ENCODE measurements at places on chromosomes 5 and 9. TPM values are rescaled to one million over a fixed set of nuclear protein-coding genes. Genes with fewer than 3 reads are reported as not detected.
A peak's percentile ranks its signal among the peaks of the same experiment; 100 is the strongest.

ZNF169 gene
- 2.2 TPM for total RNA-seq

NUTM2F gene
- total RNA-seq: not detected

MGAT1 gene
- total RNA-seq: 65.8 TPM

HRCT1 gene
- 1.8 TPM for total RNA-seq

MYOZ3 gene
- 0.22 TPM for total RNA-seq

IL3 gene
- not detected for total RNA-seq

SLC6A3 gene
- not detected for total RNA-seq

SLC23A1 gene
- total RNA-seq: not detected

SLC12A7 gene
- 32.5 TPM for total RNA-seq

GRCh38 chr5:87526131-87526530 lies 113.4 kb upstream of the CCNH start:
- no peak for DNase-seq

GRCh38 chr9:97064176-97064575 lies 25.2 kb upstream of the CTSV start:
- no peak for DNase-seq

GRCh38 chr9:88006511-88007290 lies 32.4 kb upstream of the CDK20 start:
- DNase-seq: no peak

DNA sequence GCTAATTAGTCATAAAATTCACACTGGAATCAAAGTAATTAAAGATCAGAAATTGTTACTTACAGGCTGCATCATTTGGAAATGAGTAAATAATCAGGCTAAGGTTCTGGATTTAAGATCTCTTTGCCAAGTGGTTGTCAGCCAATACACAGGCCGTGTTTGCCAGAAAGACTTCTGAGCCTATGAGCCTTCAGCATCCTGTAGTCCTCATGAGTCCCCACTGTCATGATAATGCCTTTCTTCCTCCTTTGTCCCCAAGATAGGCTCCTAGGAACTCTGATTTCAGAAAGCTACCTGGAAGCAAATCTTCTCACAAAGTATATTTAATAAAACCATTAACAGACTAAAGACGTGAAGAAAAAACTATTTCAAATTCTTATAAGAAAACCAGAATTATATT lies 810.5 kb downstream of the DNAH5 start:
- no peak for DNase-seq

- DNase-seq: no peak
Measured at GRCh38 chr9:136247947-136248637, 2.5 kb upstream of the QSOX2 start.

DNA sequence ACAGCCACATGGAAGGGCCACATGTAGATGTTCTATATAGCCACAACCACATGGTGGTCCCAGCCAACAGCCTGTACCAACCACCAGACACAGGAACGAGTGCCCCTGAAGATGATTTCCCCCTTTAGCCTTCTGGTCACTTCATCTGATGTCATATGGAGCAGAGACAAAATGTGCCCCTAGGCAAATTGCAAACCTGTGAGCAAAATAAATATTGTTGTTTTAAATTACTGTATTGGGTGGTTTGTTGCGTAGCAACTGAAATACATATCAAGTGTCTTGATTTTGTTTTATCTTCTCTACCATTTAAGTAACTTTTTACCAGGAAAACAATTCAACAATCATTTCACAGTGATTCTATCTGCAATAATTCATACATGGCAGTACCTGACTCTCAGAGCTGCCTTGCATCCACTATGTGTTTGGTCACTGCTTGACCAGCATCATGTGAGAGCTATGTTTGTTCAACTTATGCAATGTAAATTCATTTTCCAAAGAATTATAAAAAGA lies 142.5 kb upstream of the VLDLR start:
- no peak for DNase-seq

DNA sequence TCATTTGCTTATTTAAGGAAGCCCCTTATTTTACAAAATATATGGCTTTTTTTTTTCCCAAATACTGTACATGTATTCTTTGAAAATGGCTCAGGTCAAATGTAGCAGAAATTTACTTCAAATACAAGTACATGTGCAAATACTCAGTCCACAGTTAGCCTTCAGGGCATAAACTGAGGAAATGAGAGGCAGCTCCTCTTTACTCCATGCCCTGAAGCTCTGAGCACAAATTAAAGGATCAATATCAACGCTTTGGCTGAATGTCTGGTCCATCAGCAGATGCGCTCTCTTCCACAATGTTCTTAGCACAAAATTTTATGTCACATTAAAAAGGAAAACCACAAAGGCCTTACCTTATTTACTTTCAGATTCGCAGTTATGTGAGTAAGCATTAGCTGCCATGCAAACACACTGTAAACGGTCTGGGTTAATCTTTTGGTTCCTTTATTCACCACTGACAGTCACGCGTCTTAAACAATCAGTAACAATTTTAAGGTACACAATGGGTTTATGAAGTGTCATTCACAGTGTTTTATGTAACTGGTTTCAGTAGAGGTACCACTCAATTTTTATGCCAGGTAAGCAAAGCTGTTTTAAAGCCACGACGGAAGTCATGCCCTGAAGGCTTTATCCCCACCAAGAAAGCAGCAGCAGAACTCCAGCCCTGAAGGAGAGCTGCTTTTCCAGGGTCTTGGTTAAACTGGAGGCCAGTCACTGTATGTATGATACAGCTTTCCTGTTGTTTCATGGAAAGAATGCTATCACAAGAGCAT lies 103.4 kb downstream of the OTULIN start:
- DNase-seq: no peak

DNA sequence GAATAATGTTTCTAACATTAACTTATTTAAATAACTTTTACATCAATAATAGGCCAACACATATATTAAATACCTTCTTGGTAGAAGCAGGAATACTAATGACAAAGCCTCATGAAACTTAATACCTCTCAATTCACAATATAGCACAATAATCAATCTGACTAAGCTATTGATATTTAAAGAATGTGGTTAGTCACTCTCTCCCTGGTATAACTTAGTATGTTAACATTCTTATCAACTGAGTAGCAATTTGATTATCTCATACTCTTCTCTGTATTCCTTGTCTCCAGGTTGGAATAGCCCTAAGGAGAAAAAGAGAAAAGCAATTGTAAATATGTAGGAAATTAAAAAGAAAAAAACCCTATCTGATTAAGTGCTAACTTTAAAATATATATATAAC lies 4.9 kb upstream of the PGGT1B start:
- DNase-seq: no peak

DNA sequence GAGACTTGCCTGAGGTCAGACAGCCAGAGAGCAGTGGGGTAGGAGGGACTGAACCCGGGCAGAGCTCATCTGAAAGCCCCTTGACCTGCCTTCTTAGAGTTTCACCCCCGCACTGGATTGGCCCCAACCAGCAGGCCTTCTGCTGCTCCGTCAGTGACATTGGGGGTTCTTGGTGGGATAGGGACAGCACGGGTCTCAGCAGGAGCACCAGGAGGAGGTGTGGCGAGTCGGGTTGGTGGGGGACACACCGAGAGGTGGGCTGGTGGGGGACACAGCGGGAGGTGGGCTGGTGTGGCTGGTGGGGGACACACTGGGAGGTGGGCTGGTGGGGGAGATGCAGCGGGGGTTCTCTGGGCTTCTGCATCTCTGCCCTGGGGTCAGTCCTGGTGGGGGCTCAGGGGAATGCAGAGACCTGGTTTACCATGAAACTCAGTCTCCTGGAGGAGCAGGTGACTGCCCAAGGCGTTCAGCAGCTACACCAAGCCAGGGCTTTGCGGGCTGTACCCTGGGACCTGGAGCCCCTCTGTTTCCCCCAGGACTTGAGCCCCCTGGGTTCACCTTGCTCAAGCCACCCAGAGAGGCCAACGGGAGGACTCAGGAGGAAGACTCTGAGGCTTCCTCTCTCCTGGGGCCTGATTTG lies 28.1 kb upstream of the RNU6ATAC start:
- no peak for DNase-seq

DNA sequence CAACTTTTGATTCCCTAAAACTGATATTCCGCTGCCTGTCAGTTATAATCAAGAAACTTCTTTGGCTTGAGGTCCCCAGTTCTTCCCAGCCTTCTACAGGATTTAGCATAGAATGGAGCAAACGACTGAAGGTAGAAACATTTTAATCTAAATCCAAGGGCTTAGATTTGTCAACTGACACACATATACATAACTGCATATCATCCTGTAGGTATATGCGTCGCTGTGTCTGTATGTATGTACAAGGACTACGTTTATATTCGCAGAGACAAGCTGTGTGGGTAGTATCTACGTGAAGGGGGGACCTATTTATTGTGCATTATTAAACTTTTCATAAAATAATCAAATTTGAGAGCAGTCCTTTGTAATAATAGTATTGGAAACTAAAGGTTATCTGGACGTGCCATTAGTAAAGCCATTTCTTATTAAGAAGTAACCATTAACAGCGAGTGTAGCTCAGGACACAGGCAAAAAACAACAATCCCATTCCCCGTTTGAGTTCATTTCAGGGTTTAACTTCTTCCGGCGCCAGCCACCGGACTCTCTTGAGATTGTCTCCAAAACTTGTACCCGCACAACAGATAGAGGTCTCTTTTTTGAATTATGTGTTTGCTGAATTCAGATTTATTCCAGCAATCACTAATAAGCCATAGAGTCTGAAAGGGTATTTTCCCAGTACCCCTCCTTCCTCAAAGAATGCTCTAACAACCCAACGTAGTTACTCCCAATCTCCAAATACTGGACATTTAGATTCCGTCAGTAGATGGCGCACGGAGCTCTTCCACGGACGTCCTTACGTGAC lies 2.1 kb upstream of the MLLT3 start:
- DNase-seq: peak; percentile 86

DNA sequence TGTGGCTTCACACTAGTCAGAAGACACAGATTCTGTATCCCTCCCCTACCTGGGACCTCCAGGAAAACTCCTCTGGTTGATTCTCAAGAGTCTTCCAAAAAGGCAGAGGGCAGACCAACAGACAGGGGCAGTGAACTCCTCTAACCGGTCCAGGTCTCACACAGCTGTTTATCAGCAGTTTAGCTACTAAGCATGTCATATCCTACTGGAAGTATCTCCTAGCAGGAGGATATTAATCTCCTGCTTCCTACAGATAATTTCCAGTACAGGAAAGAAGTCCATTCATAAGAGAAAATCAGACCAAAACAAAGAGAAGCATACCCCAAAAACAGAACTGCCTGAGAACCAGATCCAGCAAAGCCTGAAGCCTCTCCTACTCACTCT lies 64.3 kb downstream of the DTWD2 start:
- no peak for DNase-seq

DNA sequence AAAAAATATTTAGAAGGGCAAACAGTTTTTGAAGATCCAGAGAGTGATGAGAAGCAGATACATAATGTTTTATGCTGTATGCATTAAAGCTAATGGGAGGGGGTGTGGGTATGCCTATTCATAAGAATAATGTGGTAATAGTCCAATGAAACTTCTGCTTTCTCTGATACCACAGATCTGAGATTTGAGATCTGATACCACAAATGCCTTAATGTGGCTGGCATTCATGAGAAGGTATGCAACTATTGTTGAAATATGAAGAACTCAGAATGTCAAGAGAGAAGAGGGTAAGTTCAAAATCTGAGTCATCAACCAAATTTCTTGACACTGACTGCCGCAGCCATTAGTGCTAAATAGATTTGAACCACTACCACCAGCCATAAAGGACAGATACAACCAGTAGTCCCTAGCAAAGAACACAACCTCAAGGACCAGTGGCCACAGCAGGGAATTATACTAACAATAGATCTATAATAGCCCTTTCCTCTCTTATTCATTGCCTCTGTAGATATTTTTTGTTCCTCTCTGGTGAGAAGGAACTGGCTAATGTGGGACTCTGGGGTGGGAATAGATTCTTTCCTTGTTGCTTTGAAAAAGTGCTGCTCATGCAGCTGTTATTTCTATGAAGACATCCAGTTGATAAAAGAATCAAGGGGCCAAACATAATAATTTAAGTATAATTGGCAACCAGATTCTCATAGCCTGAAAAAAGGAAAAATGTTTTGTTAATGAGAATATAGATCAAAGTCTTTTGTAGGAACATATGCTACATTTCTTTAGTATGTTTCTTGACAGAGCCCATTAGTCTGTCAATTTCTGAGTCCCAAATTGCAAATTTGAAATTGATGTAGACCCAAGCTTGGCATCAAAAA lies 256.5 kb upstream of the ZNF608 start:
- no peak for DNase-seq

- DNase-seq: no peak
Measured at GRCh38 chr5:2776337-2777302, 25.1 kb upstream of the IRX2 start.

DNA sequence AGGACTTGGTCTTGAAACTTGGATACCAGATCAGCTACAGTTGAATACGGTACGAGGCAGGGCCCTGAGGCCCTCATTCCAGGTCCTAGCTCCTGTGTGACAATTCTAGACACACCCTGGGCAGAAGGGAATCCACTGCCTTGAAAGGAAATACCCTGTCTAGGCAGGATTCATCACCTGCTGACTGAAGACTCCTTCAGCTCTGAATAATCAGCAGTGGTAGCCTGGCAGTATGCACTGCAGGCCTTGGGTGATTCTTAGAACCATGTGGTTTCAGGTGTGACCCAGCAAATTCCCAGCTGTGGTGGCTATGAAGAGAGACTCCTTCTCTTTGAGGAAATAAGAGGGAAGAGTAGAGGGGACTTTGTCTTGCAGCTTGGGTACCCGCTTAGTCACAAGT lies 17.2 kb upstream of the EFNA5 start:
- no peak for DNase-seq

- DNase-seq: no peak
Measured at GRCh38 chr9:87910821-87911220, 6.9 kb upstream of the SPATA31C1 start.

DNA sequence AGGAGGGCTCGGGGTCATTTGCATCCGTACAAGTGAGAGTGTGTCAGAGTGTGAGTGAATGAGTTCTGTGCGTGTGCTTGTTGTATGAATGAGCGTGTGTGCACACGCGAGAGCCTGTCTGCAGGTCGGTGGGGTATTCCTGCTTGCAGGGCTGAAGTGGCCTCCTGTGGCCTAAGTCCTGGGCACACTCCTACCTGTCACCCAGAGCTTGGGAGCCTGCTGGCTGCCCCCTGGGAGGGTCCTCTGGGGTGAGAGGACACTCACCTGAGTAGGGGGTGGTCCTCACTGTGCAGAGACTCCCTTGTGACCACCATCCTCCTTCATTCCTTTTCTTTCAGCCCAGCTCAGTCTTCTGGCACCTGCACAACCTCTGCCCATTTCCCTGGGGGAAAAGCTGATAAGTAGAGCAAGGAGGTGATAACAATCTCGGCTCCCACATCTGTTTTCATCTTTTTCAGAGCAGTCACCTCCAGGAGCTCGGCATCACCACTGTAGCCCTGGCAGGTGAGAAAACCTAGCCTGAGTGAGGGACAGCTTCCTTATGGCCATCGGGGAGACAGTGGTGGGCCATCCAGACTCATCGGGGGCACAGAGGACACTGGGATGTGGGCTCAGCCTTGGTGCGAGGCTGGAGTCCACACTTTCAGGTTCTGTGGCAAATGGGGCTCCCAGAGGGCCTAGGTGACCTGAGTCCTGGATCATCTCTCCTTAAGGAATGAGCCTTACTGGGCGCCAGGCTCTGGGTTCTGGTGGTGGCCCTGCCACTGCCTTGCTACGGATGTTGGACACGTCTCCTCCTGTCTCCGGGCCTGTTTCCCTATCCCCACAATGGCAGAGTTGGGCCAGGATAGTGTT lies 38.7 kb upstream of the SYNPO start:
- no peak for DNase-seq

- DNase-seq: peak; percentile 37
Measured at GRCh38 chr9:77495834-77496671, 152.1 kb downstream of the GNA14 start.
